Cortex of kidney (tissue), 1 donor: ENCODE measurements at places on chromosomes 7 and 10.

DNA sequence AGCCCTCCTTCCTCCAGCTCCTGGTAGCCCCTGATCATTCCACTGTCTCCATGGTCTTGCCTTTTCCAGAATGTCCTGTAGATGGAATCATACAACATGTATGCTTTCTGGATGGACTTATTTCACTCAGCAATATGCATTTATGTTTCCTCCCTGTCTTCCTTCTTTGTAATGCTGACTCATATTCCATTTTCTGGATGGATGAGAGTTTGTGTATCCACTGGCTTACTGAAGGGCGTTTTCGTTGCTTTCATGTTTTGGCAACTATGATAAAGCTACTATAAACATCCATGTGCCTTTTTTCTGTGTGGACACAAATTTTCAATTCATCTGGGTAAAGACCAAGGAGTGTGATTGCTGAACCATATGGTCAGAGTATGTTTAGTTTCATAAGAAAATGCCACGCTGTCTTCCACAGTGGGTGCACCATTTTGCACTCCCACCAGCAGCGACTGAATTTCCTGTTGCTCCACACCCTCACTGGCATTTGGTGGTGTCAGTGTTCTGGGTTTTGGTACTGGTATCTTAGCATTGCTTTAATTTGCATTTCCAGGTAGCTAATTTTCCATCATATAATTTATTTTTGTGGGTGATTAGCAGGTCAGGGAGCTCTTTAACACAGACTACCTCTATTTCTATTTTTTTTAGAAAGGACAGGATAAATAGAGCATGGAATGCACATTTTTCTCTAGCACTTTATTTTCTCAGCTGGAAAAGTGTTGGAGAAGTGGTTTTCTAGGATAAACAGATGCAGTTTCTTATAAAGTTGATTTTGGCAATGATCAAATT is 252.2 kb downstream of the WDR37 start:
- DNase-seq, result no peak

DNA sequence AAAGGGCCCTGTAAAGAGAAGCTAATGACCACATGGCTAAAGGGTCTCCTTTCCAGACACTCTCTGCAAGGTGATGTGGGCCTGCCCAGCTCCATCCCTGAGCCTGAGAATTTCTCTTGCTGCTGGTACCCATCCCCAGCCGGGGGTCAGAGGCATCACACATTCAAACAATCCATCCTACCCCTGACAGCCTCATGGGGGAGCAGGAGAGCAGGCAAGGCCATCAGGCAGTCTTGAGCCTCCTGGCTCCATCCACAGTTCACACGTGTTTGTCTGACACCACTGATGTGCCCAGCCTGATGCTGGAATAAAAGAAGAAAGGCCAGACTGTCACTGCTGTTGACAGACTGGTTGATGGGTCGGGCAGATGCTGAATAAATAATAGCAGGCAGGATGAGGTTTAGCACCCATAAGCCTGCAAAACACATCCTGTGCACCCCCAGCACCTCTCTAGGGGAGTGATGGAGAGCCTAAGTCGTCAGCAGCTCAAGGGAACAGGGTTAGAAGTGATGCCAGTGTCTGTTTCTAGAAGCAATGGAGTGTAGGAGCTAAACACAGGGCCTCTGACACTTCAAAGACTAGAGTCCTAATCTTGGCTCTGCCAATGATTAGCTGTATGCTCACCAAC is 43.5 kb downstream of the TLL2 start:
- no peak for DNase-seq

DNA sequence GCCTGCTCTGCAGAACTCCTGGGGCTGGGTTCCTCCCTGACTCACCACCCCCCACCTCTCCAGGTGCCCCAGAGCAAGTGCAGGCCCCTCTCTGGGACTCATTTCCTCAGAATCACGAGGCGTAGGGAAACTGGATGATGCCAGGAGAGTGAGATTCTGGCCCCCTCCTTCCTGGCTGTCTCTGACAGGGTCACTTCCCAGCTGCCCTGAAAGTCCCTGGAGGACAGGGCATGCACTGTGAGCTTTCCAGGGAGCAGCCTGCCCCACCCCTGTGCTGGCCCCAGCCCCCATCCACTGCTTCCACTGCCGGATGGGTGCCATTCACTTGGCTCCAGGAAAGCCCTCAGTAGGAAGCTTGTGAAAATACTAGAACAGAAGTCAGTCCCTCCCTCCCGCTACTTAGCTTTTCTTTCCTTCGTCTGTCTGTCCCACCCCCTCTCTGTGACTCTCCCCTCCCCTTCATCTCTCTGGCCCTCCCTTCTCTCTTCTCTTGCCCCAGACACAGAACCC is 10.4 kb downstream of the TACR2 start:
- no peak for DNase-seq

DNA sequence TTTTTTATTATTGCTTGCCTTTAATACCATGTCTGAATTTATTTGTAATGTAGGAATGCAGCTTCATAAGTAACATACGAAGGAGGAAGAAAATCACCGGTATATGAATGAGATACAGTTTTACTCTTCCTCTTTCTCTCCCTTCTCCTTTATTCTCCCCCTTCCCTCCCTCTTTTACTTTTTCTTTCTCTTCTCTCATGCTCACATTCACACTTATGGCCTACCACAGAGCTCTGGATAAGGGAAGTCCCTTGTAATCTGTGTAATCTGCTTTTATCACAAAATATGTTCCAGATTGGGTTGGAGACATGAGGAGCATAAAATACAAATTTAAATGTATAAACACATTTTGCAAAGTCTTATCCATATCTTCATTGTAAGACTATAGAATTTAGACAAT is 59.4 kb downstream of the MDFIC start:
- no peak for DNase-seq

DNA sequence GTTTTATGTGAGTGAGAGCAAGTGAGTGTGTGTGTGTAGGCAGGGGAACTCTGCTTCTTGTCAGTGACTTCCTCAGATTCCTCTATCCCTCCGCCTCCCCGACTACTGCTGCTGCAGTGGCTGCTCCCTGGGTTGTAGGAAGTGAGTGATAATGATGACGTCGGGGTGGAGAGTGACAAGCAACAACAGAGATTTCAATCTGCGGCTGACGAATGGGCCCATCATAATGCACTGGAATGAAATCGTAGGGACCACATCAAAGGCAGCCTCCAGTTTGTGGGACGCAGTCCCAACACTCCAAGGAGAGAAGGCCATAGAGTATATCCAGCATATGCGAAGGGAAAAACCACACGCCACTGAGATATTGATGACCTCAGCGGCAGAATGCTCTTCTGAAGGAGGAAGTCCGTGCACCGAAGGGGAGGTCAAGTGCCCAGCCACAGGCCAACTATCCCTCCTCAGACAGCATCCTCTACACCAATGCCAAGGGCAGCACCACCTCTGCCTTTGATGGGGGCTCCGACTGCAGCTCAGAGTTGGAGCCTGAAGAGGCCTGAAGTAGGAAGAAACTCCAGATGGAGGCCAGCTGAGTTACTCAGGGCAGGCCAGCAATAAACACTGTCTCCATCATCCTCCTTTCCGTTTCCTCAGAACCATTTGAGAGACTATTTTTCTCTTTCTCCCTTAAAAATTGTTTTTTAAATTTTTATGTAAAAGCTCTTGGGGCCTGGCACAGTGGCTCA is 11.3 kb upstream of the STMP1 start:
- no peak for DNase-seq

- DNase-seq, result no peak
These were observed 90.2 kb downstream of the IPMK start for GRCh38 chr10:58177362-58177947.

DNA sequence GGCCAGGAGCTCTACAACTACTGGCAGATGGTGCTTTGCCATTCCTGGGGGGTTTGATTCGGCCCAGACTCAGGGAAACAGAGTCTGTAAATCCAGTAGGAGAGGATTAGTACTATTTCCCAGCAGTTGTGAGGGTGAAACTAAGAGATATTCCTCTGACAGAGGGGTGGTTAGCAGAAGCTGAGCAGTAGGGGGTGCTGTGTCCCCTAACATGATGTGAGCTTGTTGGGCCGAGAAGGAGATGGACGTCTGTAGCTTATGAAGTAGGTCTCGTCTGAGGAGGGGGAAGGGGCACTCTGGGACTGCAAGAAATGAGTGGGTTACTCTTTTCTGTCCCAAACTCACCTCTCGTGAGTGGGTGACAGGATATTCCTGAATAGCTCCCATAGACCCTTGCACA is 179.2 kb upstream of the MBL2 start:
- no peak for DNase-seq

GRCh38 chr7:84193747-84194146 is 842 bp downstream of the SEMA3A start:
- no peak for DNase-seq

DNA sequence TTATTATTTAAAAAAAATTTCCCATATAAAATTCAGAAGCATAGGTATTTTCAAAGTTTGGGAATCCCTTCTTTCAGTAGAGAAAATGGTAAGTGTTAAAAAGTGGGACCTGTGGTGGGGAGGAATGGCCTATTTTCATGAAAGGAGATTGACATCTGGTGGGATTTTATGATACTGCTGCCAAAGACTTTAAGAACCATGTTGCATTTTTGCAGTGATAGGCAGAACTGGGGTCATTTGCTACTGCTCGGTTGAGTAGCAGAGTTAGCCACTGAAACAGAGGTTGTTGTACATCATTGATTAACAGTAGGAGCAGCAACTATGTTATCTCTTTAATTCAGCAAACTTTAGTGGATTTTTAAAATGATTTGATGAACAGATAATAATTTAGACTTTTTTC is 4.4 kb downstream of the BICC1 start:
- no peak for DNase-seq

- no peak for DNase-seq
These were observed 55.2 kb upstream of the PDGFA start for GRCh38 chr7:574661-575395.

DNA sequence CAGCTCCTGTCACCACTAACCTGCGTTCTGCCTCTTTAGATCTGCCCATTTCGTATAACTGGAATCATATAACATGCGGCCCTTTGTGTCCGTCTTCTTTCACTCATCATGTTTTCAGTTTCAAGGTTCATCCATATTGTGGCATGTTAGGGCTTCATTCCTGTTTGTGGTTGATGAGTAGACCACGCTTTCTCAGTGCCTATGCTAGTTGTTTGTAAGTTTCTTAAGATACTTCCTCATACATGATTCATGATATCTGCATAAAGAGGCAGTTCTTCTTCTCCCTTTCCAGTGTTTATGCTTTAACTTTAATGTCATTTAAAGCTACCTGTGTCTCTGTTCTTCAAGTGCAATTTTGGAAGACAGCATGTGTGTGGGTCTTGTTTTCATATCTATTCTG is 79.5 kb upstream of the FAM20C start:
- DNase-seq, result no peak

GRCh38 chr7:158362912-158363905 is 224.4 kb downstream of the PTPRN2 start:
- no peak for DNase-seq

- DNase-seq, result no peak
These were observed 36.0 kb downstream of the LRRC72 start for GRCh38 chr7:16562456-16563220.

DNA sequence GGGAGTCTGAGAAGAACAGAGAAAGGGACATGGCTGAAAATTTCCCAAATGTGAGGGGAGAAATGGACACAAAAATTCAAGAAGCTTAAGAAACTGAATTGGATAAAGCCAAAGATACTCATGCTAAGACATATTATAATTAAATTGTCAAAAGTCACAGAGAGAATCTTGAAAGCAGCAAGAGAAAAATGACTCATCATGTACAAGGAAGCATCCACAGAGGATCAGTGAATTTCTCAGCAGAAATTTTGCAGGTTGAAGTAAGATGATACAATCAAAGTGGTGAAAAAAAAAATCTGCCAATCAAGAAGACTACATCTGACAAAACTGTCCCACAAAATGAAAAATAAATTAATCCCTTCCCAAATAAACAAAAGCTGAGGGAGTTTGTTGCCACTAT is 56.8 kb downstream of the MPP7 start:
- DNase-seq, result no peak

DNA sequence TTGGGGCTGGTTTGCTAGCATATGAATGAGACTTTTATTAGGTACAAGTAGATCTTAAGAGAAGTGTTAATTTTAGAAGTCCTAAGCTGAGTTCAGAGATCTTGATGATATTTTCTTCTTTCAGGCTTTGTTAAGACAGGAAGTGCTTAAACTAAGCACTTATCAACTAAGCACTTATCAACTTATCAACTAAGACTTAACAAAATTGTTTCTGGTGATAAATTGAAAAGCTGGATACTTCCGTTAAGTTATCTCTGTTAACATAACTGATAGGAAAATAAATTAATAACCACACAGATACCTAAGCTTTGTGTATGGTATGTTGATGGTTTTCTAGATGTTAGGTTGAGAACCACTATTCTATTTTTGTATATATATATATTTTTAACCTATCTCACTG is 113.7 kb downstream of the PHTF2 start:
- DNase-seq, result no peak

GRCh38 chr10:72935361-72935760 is 19.2 kb downstream of the PLA2G12B start:
- DNase-seq, result no peak

GRCh38 chr10:71343392-71343773 is 24.3 kb downstream of the SLC29A3 start:
- no peak for DNase-seq

DNA sequence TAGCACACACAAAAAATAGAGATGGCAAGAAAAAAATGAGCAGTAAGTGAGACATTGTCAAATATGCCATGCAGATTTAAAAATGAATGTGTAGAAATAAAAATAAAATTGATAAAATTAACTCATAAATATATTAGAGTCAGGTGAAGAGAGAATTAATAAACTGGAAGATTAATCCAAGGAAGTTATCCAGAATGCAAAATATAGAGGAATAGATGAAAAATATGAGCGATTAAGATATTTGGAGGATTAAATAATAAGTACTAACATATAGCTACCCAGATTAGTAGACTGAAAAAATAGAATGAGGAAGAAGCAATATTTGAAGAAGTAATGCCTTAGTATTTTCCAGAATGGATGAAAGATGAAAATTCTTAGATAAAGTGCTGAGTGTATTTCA is 103.4 kb downstream of the GPR158 start:
- no peak for DNase-seq

GRCh38 chr7:37212556-37212955 is 236.1 kb downstream of the ELMO1 start:
- no peak for DNase-seq

- no peak for DNase-seq
These were observed 70.0 kb upstream of the MAGI2 start for GRCh38 chr7:79523436-79523835.

GRCh38 chr7:35253460-35253709 is 515 bp downstream of the TBX20 start:
- no peak for DNase-seq

DNA sequence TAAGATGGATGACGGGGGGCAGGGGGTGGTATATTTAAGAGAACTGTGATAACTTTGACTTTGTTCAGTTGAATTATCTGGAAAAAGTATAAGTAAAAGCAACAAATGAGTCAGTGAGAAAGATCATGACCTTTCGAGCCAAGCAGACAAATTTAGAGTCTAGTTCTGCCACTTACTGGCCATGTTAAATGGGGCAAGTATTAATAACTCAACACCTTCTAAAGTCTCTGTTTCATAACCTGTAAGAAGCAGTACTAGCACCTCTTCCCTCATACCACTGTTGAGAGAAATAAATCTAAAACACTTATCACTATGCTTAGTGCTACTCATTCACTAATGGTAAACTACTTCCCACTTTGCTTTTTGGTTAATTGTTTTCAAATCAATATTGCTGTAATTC is 604.4 kb upstream of the LRRN3 start:
- no peak for DNase-seq
